ENCODE measurements at places on chromosomes 1 and 21.

GRCh38 chr1:155005076-155006011 lies 2.7 kb downstream of the ZBTB7B start:
- H3K36me3 ChIP-seq = peaks cover 39% of the 10 kb centered on the region
- H3K27me3 ChIP-seq = no peaks in the 10 kb centered on the region
- no peak for DNase-seq
- peaks cover 30% of the 10 kb centered on the region for H3K4me1 ChIP-seq

- peaks cover 9% of the 10 kb centered on the region for H3K27me3 ChIP-seq
- no peak overlapping the region for H3K27ac ChIP-seq
- no peak for DNase-seq
- H3K4me1 ChIP-seq = no peaks in the 10 kb centered on the region
These were observed 82.7 kb downstream of the TAS1R2 start for GRCh38 chr1:18776777-18777176.

GRCh38 chr1:114607223-114607622 lies 25.8 kb upstream of the BCAS2 start:
- H3K4me3 ChIP-seq = no peak overlapping the region
- H3K4me1 ChIP-seq = no peaks in the 10 kb centered on the region
- H3K27ac ChIP-seq = no peak overlapping the region
- no peak for DNase-seq
- peaks cover 3% of the 10 kb centered on the region for H3K27me3 ChIP-seq
- no peaks in the 10 kb centered on the region for H3K36me3 ChIP-seq

- no peak for DNase-seq
- no peak overlapping the region for H3K27ac ChIP-seq
- H3K4me3 ChIP-seq = no peak overlapping the region
- H3K4me1 ChIP-seq = no peaks in the 10 kb centered on the region
- H3K36me3 ChIP-seq = no peaks in the 10 kb centered on the region
These were observed 15.1 kb downstream of the SGIP1 start for GRCh38 chr1:66549017-66549416.

DNA sequence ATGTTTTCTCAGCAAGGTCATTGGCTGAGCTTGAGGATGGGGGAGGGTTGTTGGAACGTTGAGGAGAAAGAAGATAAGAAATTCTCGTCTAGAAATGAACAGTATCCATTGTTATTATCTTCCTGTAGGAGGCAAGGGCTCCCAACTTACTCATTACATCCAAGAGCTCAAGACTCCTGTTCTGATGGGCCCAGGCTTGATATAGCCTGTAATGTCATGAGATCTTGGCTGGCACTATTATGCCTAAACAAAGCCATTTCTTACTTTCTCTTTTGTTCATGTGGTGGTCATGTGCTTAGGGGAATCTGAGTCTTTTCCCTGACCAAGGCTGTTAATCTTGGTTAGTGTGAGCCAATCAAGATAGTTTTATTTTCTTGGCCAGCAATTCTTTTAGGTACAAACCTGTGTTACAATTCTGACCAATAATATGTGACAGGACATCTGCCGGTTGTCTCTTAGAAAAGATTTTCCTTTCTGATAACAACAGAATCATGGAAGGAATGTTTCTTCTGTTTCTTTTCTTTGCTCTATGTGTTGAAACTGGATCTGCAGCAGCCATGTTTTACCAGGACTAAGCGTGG lies 15.2 kb upstream of the IGSF3 start:
- no peaks in the 10 kb centered on the region for H3K36me3 ChIP-seq
- no peak overlapping the region for H3K27ac ChIP-seq
- H3K4me1 ChIP-seq = no peaks in the 10 kb centered on the region
- no peak overlapping the region for H3K4me3 ChIP-seq
- peaks cover 11% of the 10 kb centered on the region for H3K27me3 ChIP-seq
- DNase-seq = no peak

GRCh38 chr1:150009604-150010392 lies 728 bp downstream of the OTUD7B start:
- peak overlapping the region; percentile 97 for H3K27ac ChIP-seq
- peak; percentile 17 for DNase-seq
- peaks cover 33% of the 10 kb centered on the region for H3K36me3 ChIP-seq
- peak overlapping the region; percentile 97 for H3K4me3 ChIP-seq

DNA sequence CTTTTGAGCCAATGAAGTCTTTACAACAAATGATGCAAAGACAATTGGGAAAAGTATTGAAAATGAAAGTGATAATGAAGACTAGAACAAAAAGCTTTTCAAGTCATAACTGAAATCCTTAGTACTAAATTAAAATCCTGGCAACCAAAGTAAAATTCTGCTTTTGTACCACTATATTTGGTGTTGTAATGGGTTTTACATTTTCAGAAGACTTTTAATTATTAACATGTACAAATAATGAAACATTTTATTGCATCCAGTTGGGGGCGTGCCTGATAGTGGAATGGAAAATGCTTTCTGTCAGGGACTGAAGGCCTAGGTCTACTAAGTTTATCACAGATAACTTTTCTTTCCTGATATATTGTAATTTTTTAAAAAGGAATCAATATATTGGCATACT lies 89.4 kb downstream of the SDCCAG8 start:
- H3K4me3 ChIP-seq = no peak overlapping the region
- peaks cover 2% of the 10 kb centered on the region for H3K4me1 ChIP-seq
- H3K27me3 ChIP-seq = no peaks in the 10 kb centered on the region
- DNase-seq = no peak

GRCh38 chr1:160009801-160010200 lies 22.0 kb downstream of the PIGM start:
- no peak overlapping the region for H3K4me3 ChIP-seq
- DNase-seq = no peak
- no peak overlapping the region for H3K27ac ChIP-seq
- H3K4me1 ChIP-seq = no peaks in the 10 kb centered on the region
- H3K27me3 ChIP-seq = no peaks in the 10 kb centered on the region

- DNase-seq = no peak
- no peak overlapping the region for H3K27ac ChIP-seq
- H3K36me3 ChIP-seq = no peaks in the 10 kb centered on the region
- H3K4me1 ChIP-seq = no peaks in the 10 kb centered on the region
- H3K4me3 ChIP-seq = no peak overlapping the region
- peaks cover 35% of the 10 kb centered on the region for H3K27me3 ChIP-seq
These were observed 55.8 kb upstream of the SELENON start for GRCh38 chr1:25744140-25744581.

- H3K36me3 ChIP-seq = no peaks in the 10 kb centered on the region
- no peak overlapping the region for H3K4me3 ChIP-seq
- H3K27ac ChIP-seq = no peak overlapping the region
- no peaks in the 10 kb centered on the region for H3K4me1 ChIP-seq
- DNase-seq = no peak
These were observed 112.6 kb downstream of the PLD5 start for GRCh38 chr1:242411901-242412300.

All from activated T-helper 2 cell treated with anti-CD3 and anti-CD28 coated beads, Interferon-gamma antibody, Interleukin-2, Interleukin-4, amounts not matched to agents 10 μg/mL and 5 μg/mL and 100 μg/mL, durations not matched to agents 14 hours and 24 hours and 36 hours (primary cell).